ENCODE measurements at places on chromosomes 11 and 22.

GRCh38 chr11:20962581-20962980, 293.2 kb downstream of the NELL1 start:
- no peak for DNase-seq

DNA sequence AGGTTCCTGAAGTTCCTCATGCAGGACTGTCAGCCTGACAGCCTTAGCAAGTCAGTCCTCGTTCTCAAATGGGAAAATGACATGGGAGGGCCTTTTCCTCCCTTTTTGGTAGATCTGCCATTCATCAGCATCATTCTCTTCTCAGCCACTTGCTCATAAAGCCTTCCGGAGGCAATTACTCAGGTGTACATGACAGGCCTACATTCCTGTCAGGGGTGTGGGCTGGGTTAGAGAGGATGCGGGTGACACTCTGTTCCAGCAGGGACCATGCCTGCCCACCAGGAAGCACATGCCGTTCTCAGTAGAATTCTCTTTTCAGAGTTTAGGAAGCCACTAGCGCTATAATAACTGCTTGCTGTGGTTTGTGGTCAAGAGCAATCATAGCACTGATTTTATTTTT, 24.2 kb upstream of the ANKK1 start:
- no peak for DNase-seq

- DNase-seq, result peak; percentile 68
Observed at GRCh38 chr22:20549232-20549841, 41.9 kb downstream of the MED15 start.

GRCh38 chr11:122765487-122766131, 72.7 kb upstream of the CRTAM start:
- DNase-seq, result no peak

DNA sequence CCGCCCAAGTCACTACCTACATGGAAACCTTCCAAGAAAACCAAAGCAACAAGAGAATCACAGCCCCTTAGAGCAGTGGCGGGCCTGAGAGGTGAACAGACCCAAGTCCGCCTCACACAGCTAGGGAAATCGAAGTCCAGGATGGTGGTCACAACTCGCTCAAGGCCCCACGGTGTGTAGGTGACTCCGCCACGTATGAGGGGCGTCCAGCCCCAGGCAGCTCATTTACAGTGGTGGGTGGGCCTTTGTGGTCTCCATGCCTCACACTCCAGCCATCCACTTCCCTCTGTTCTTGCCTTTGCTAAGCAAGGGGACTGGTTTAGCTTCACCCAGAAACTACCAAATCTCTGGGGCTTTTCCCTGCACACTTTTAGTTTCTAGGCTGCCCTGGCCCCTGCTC, 9.7 kb upstream of the TCF20 start:
- no peak for DNase-seq

- no peak for DNase-seq
Observed at GRCh38 chr11:123603666-123604065, 50.8 kb downstream of the SCN3B start.

- no peak for DNase-seq
Observed at GRCh38 chr22:38788021-38788816, 5.7 kb downstream of the DNAL4 start.

DNA sequence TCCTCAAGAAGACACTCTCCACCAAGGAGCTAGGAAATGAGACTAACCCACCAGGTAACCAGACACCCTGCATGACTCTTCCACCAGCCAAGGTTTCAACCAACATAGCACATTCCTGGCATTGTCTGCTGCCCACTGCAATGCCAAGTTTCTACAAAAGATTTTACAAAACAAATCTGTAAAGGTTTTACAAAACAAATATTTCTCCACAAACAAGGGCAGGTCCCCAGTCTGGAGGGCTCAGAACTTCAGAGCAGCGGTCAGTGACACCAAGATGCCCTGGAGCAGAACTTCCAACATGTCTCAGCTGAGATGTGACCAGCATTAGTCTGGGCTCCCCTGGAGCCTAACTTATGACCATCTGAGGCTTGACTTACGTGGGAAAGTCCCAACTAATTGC, 14.0 kb downstream of the GALNT18 start:
- no peak for DNase-seq

DNA sequence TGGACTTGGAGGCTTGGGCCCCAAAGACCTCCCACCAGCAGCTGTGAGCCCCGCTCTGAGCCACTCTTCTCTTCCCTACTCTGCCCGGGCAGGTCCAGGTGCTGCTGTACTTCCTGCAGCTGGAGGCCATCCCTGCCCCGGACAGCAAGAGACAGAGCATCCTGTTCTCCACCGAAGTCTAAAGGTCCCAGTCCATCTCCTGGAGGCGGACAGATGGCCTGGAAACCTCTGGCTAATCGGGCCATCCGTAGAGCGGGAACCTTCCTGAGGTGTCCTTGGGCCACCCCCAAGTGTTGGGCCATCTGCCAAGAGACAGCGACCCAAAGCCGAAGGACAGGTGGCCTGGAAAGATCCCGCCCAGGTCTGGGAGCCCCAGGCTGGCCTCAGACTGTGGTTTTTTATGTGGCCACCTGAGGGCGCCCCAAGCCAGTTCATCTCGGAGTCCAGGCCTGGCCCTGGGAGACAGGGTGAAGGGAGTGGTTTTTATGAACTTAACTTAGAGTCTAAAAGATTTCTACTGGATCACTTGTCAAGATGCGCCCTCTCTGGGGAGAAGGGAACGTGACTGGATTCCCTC, 135.1 kb downstream of the BCR start:
- peak; percentile 44 for DNase-seq

- no peak for DNase-seq
Observed at GRCh38 chr22:49585461-49586243, 242.0 kb downstream of the BRD1 start.

DNA sequence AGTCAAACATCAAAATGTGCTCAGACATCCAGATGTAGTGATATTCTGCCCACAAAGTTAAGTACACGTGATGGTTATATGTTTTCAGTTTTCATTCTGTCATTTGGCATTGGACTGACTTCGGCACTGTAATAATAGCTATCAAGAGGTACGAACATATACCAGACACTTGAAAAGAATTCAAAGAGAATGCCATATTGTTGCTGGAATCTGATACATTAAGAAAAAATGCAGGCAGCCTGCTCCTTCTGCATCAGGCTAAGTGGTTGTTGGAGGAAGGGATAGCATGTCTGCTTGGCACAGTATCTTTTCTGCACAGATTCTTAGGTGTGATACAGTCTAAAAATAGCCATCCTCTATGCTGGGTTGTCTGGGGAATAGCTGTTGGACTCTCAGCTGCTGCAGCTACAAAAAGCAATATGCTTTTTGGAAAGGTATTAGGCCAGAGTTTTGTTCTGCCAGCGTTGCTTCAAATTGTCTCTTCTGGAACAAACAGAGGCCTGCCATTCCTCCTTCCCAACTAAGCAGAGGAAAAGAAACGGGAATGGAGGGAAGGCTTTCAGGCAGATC, 892.6 kb downstream of the TBC1D22A start:
- DNase-seq, result no peak

DNA sequence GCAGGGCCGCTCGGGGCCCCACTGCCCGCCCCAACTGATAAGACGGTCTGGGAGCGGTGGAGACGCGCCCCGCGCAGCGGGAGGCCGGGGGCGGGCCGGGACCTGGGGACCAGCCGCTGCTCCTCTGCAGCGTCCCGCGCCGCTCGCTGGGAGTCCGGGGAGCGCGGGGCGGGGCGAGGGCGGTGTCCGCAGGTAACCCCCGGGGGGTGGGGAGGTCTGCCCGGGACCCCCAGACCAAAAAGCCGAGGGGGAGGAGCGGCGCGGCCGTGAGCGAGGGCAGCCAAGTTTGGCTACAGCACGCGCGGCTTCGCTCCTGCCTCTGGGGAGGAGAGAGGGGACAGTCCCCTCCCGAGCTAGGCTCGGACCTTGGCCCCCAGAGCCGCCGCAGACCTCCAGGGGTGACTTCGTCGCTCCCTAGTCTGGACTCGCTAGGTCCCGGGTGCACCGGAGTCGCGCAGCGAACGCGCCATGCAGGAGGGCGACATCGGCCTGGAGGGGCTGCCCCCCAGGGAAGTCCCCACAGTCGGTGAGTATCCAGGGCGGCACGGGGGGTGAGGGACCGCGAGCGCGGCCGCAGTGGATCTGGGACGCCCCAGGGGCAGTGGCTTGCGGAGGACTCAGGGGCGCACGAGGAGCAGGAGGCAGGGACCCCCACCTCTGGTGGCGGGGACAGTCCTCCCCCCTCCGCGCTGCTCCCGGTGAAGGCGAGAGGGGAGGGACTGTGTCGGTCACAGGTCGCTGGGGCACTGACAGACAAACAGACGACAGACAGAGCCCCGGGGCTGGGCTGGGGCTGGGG, 92.3 kb upstream of the ANO1 start:
- no peak for DNase-seq

GRCh38 chr11:65047581-65048422, 6.8 kb downstream of the SAC3D1 start:
- peak; percentile 32 for DNase-seq

GRCh38 chr11:102964867-102965266, 9.3 kb upstream of the MMP13 start:
- DNase-seq, result no peak

GRCh38 chr22:36010090-36010489, 18.5 kb downstream of the RBFOX2 start:
- no peak for DNase-seq

DNA sequence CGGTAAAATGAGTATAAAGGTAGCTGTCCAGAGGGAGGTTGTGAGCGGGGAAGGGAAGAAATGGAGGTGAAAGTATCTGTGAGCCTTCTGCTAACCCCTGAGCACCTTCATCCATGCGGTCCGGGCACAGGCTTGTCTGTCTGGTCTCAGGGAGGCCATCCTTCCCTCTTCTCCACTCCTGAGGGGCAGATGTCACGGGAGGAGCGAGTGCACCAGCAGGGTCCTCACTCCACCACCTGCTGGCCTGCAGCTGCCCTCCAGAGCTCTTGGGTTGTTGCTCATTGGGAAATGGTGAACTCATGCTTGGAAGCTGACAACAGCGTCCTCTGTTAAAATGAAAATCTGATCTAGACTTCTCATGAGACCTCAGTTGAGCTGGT, 33.8 kb upstream of the WNT11 start:
- no peak for DNase-seq

DNA sequence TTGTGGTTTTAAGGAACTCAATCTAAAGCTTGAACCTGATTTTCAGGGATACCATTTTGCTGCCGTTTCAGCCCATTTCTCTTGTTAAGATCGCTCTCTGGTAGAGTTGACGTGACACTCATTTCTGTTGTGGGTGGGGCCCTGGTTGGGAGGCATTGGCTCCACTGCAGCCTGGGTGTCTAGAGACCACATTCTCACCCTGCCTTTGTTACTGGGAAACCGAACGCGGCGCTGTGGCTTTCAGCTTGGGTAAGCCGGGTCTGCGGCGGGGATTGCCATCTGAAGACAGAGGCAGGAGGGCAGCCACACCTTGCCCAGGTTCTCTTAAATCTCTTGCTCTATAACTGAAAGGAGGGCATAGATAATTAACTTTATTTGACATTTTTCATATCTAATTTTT, 3.2 kb downstream of the EHF start:
- DNase-seq, result peak; percentile 15

DNA sequence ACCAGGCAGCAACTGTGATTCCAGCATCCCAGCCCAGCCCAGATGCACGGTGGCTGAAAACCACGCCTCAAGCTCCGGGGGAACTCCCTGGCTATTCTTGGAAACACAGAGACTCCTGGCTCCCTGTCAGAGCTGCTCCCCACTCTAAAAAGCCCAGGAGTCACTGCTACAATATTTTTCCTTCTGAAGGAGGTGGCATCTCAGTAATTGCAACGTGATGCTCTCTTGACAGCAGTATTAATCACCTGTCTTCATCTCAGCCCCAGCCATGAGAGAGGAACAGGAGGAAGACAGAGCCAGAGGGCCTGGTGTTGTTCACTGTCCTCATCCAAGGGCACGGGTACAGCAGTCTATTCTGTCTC, 26.9 kb downstream of the DRD2 start:
- no peak for DNase-seq

GRCh38 chr22:31344256-31344577, 1.9 kb downstream of the PATZ1 start:
- DNase-seq, result no peak

GRCh38 chr22:22884010-22884887, 3.4 kb upstream of the IGLL5 start:
- DNase-seq, result peak; percentile 71

GRCh38 chr11:3231851-3232744, at the start of gene MRGPRE:
Gene MRGPRE, minus strand, starts transcription at chr11:3232417. Its CDS starts 3,618 bp downstream, at chr11:3228799.
- DNase-seq, result no peak

DNA sequence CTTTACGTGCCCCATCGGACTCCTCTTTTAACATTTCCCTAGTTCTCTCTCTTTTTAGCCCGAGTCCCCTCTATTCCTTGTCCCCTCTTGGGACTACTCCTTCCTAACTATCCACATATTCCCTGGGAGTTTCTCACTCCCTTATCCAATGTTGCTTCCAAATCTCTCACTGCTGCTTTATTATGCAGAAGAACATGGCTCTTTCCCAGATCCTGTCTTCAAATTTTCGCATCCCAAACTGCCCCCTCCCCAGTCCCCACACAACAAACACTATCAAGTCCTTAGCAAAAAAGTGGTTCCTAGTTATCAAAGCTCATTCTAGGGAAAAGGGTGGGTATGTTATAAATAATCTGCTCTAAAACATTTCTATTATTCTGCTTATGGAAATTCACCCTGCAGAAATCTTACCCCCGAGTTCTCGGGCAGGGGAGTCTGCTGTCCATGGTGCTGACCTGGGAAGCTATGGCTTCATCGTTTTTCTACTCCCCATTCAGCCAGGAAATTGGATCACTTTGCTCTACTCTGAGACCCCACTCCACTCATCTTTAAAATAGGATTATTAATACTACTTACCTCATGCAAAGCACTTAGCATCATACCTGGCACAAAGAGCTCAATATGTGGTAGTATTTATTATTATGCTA, 393.5 kb downstream of the BUD13 start:
- DNase-seq, result no peak

- no peak for DNase-seq
Observed at GRCh38 chr22:34914846-34915245, 151.1 kb upstream of the ISX start.

- no peak for DNase-seq
Observed at GRCh38 chr11:12674936-12675696, 895 bp downstream of the TEAD1 start.

DNA sequence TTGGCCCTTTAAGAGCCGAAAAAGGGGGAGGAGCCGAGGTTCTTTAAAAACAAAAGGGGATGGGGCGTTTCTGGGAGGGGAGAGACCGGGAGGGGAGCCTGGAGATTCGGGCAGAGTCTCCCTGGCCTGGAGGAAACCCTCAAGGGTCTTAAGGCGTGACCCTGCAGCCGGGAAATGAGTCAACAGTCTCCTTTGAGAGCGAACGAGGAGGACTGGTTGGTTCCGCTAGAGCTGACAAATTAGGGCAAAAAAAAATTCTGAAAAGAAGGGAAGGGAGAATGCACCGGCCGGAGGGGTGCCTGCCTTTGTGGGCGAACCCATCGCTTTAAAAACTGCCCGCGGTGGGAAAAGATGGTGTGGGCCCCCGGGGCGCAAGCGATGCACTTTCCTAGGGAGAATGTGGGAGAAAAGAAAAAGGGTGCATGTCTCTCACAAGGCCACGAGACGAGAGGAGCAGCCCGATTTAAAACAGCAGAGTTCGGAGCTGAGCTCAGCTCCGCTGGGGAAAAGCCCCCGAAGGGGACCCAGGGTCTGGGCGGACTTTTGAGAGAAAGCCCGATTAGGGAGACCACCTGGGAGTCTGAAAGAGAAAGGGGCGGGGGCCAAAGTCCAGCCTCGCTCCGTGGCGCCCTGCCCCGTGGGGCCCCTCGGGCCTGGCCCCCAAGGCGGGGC, 874 bp downstream of the ZFTA start:
- peak; percentile 25 for DNase-seq

GRCh38 chr11:2449548-2450320, 4.9 kb downstream of the KCNQ1 start:
- DNase-seq, result no peak

Measured in activated gamma-delta T cell treated with Interleukin-2 at 50 U/mL for 16 hours (primary cell).